ENCODE measurements at places on chromosomes 13 and 19.
A peak's percentile ranks its signal among the peaks of the same experiment; 100 is the strongest.

GRCh38 chr13:20714563-20715329, 11.2 kb downstream of the IL17D start:
- DNase-seq, result peak; percentile 78

GRCh38 chr19:14381689-14382474, 638 bp downstream of the ADGRE5 start:
- DNase-seq, result peak; percentile 35

DNA sequence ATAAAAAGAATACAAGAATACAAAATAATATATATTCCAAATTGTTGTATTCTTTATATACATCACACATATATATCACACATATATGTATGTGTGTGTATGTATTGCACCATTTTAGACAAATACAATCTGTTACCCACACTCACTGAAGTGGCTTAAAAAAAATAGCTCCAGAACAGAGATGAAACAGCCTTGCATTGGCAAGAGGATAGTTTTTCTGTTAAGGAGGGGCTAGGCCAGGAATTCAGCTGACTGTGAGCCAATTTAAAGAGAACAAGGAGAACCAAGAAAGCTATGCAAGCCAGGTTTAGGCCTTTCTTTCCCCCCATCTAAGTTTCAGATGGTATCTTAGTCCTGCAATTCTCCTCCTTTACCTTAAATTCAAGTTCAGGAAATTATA, 257.5 kb downstream of the MZT1 start:
- peak; percentile 47 for DNase-seq

DNA sequence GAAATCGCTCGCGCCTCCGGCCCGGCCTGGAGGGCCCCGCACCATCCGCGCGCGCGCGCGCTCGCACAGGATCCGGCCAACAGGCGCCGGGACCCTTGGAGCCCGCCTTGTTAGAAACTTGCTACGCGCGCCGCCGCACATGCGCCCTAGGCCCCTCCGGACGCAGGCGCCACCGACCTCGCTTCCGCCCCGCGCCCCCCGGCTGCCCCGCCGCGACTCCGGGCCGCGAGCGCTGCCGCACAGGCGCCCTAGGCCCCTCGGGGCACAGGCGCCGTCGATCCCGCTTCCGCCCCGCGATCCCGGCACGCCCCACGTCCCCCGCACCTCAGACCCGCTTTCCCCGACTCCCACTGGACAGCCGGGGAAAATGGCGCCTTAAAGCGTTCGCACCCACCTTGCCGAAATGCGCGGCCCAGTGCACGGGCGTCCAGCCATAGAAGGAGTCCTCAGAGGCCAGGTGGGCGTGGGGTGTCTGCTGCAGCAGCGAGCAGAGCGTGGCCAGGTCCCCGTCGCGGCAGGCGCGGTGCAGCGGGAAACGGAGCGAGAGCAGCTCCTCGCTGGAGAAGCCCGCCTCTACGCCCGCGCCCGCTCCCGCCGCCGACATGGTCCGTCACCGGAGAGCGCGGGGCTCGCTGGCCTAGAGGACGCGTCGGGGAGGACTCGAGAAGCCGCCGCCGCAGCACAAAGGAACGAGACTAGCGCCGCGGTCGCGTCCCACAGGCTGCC, 375 bp downstream of the ANKRD10 start:
- peak; percentile 89 for DNase-seq

DNA sequence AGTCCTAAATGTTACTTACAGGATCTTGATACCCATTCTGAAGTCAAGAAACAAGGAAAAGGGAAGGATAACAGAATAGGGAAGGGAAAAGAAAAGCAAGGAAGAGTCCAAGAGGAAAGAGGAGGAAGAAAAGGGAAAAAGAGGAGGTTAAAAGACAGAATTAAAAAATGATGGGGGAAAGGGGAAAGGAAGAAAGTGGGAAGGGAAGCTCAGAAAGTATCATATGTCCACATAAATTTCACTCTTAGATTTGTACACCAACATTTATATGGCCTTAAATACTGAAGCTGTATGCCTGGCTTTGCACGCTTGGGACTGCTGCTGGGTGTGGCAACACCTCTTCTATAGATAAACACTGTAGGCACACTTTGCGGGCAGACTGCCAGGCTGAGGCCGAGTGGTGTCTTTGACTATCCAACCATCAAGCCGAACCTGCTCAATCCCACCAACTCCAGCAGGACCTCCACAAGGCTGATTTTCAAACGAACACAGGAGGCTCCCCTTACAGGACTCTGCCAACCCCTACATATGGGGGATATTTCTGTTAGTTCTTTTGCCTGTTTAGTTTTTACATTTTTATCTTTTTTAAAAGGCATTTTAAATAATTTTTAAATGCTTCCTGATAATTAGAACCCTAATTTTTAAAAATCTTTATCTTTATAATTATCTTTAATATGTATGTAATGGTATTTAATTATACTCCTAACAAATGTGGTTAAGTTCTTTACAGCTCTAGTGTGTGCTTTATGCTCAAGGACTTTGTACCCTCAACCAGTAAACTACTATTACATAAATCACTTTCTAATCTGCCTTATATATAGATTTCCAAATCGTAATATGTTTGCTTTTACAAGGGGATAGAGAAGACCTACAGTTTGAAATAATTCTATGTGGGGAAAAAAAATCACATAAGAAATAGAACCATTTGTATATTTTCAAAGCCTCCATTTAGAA, 154.2 kb downstream of the DIAPH3 start:
- no peak for DNase-seq

- no peak for DNase-seq
These were observed 860.8 kb upstream of the SLITRK5 start for GRCh38 chr13:86810361-86810760.

- no peak for DNase-seq
These were observed 22.3 kb downstream of the SLC7A1 start for GRCh38 chr13:29573190-29573589.

- DNase-seq, result no peak
These were observed 42.7 kb downstream of the BRD4 start for GRCh38 chr19:15289673-15290072.

GRCh38 chr19:3632739-3633558, 6.4 kb upstream of the CACTIN start:
- DNase-seq, result no peak

- DNase-seq, result peak; percentile 78
These were observed at the start of gene MAST1 for GRCh38 chr19:12838182-12838885. TSS of gene MAST1 (plus strand) at chr19:12838515. CDS start at chr19:12838573, 58 bp downstream.

GRCh38 chr19:29567366-29567915, 38.6 kb upstream of the POP4 start:
- no peak for DNase-seq

- no peak for DNase-seq
These were observed 440.5 kb downstream of the ITGBL1 start for GRCh38 chr13:101893021-101893420.

DNA sequence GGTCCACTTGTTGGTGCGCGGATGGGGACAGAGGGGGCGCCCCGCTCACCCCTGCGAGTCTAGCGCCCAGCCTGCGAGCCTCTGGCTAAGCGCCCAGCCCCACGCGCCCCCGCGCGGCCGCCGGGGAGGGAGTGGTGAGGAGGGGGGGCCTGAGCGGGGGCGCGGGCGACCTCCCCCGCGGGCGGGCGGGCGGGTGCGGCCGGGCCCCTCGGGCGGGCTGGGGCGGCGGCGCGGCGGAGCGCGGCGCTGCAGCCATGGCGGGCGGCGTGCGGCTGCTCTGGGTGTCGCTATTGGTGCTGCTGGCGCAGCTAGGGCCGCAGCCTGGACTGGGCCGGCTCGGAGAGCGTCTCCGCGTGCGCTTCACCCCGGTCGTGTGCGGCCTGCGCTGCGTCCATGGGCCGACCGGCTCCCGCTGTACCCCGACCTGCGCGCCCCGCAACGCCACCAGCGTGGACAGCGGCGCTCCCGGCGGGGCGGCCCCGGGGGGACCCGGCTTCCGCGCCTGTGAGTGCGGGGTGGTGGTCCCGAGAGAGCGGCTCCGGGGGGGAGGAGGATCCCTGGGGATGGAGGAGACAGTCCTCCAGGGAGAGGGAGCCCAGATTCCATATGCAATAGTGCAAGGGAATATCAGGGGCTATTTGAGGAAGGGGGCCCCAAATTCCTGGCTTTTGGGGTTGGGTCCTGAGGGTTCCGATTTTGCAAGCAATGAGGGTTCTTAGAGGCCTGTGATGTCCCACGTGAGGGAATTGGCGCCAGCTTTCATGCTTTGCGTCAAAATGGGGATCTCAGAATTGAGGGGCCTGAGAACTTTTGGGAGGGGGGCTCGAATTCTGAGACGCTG, at the start of gene LTBP4:
TSS of gene LTBP4 (plus strand) at position 236 of the 841 bp plus-strand sequence. CDS start at position 255, 19 bp downstream.
- peak; percentile 59 for DNase-seq

GRCh38 chr19:2815191-2815614, 4.5 kb upstream of the ZNF554 start:
- DNase-seq, result no peak

- DNase-seq, result no peak
These were observed 1674.2 kb downstream of the PCDH9 start for GRCh38 chr13:65555962-65556361.

GRCh38 chr13:87120476-87120875, 550.7 kb upstream of the SLITRK5 start:
- DNase-seq, result no peak

- DNase-seq, result no peak
These were observed 256.1 kb downstream of the FOXO1 start for GRCh38 chr13:40410315-40410714.

GRCh38 chr13:83780227-83780626, 102.0 kb downstream of the SLITRK1 start:
- DNase-seq, result peak; percentile 4

DNA sequence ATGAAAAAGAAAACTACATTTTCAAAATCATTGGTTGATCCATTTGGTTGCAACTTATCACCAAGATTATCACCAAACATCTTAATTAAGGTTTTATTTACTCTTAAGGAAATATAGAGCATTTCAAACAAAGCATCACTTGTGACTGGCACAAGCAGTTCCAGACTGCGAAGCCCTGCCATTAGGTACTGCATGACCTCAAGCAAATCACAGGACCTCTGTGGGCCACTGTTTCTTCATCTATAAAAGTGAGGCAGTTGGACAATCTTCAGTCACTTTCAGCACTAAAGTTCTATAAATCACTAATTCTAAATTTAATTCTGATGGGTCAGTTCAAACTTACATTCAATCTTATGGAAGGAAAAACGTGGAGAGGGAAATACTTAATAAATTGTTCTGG, 2.0 kb downstream of the ELF1 start:
- no peak for DNase-seq

DNA sequence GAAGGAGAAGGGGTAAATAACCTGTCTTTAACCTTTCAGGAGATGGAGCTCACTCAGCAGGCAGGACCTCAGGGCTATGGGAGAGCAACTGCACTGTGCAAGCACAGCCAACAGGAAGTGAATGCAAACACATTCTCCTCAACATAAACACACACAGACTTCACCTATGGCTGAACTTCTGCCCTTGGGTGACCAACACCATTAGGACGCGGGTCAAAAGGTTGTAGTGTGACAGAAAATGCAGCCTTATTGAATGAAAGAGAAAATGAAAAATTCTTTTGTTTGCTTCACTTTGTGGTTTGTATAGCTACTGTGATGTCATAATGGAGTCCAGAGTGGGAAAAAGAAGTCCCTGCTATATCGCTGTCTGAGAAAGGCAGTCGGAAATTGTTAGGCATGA, 323.0 kb downstream of the NDFIP2 start:
- DNase-seq, result no peak

- peak; percentile 28 for DNase-seq
These were observed 328.1 kb downstream of the TBC1D4 start for GRCh38 chr13:75153834-75154233.

- DNase-seq, result no peak
These were observed 158.6 kb downstream of the ZNF536 start for GRCh38 chr19:30530751-30531150.

DNA sequence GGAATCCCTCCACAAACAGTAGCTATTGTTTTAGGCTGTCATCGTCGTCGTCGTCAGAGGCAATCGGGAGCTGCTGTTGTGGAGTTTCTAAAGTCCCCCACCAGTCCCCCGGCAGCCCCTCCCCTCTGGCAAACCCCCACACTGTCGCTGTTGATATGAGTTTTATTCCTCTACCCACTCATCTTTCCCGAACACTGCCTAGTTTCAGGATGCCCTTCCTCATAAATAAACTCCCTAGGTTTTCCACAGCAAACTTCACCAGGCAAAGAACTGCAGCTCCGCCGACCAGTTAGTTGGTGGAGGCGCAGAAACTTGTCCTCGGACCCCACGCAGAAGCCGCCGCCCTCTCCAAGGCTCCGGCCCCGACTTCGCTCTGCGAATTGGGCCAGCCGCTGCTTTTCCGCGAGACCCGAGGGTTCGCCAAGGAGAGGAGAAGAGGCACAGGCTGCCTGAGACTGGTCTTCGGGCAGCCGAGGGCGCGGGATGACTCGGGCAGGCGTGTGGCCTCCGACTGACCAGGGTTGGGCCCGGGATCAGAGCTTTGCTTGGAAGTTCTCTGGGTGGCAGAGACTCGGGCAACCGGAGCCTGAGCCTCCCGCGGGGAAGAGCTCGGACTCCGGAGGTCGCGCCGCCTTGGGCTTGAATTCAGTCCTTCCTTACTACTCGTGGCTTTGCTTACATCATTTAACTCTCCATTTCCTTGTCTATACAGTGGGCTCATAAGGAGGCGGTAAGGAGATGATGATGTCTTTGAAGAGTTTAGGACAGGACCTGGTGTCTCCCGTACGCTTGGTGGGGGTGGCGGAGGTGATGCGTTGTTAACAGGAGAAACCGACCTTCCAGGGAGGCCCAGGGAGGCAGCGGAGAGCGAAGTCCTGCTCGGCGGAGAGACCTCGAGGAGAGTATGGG, 7.9 kb downstream of the PDX1 start:
- DNase-seq, result no peak

GRCh38 chr13:39047560-39047959, 9.3 kb downstream of the NHLRC3 start:
- DNase-seq, result no peak

DNA sequence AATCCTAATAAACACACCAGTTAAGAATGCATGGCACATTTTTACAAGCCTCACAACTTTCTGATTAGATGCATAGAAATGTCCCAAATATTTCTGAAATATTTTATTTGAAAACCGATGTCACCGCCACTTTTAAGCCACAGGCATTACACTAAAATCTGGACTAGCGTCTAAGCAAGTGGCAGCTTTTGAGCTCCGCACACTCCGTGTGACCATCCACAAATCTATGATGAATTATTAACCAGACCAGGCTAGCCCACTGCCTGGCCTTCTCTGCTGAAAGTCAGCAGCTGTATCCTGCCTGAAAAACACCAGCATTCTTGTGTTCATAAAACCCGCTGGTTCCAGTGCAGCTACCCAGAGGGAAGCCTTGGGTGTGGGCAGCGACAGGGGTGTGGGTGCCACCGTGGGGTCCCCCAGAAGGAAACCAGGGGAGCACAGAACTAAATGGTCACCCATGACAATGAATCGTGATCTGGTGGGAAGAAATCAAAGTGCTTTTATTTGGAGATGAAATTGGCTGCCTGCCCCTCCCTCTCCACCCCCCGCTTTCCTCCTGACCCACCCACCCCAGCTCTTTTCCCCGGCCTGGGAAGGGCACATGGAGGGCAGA, 13.8 kb downstream of the RASA3 start:
- peak; percentile 63 for DNase-seq

GRCh38 chr13:23432626-23433025, 876 bp downstream of the SACS start:
- peak; percentile 24 for DNase-seq

GRCh38 chr19:36128392-36128736, 11.5 kb upstream of the CAPNS1 start:
- DNase-seq, result no peak
